ENCODE measurements at places on chromosomes 11 and 22.
A peak's percentile ranks its signal among the peaks of the same experiment; 100 is the strongest.

- no peak for DNase-seq
Measured at GRCh38 chr22:47540011-47540410, 777.6 kb downstream of the TBC1D22A start.

DNA sequence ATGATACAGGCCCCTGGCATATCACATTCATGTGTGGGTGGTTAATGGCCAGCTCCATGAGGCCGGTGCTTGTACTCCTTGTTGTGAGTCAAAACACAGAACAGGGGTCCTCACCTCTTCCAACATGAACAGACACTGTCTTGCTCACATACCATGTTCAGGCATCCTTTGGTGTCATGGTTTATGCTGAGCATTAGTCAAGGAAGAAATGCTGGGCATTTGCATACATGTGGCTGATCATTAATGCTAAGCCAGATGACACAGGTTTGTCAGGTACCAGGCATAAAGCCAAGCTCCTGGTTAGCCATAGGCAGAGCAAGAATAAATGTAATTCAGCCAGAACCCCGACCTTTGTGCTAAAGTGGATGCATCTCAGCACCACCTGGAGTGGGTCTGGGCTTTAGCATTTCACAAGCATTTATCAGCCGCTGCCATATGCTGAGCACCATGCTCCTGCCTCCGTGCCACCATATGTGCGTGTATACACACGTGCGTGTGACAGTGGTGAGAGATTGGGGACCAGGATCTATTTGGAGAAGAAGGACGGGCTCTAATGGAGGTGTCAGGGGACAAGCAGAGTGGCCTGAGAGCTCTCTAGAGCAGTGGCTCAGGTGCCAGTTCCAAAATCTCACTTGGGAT is 55.0 kb downstream of the MICAL2 start:
- DNase-seq: no peak

- DNase-seq: no peak
Measured at GRCh38 chr11:34975482-34975881, 59.1 kb downstream of the PDHX start.

- peak; percentile 11 for DNase-seq
Measured at GRCh38 chr22:46777609-46777970, 15.1 kb downstream of the TBC1D22A start.

GRCh38 chr11:86335131-86335767 is 33.2 kb downstream of the HIKESHI start:
- no peak for DNase-seq

GRCh38 chr11:93817426-93818348 is 32.7 kb downstream of the VSTM5 start:
- no peak for DNase-seq

DNA sequence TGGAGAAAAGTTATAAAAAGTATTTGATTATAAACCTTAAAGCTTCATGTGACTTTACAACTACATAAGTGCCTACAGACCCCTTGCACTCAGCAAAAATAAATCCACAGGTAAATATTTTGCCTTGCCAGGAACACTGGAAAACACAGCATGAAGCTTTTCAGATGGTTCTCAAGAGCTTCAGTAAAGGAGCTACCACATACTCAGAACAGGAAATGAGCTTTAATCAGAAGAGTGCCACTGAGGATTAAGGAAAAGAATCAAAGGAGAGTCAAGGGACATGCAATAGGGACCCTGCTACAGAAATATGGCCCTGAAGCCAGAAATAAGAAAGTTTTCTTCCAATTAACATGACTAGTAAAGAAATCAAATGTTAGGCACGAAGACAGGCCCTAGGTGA is 1.2 kb downstream of the CASP1 start:
- peak; percentile 24 for DNase-seq

DNA sequence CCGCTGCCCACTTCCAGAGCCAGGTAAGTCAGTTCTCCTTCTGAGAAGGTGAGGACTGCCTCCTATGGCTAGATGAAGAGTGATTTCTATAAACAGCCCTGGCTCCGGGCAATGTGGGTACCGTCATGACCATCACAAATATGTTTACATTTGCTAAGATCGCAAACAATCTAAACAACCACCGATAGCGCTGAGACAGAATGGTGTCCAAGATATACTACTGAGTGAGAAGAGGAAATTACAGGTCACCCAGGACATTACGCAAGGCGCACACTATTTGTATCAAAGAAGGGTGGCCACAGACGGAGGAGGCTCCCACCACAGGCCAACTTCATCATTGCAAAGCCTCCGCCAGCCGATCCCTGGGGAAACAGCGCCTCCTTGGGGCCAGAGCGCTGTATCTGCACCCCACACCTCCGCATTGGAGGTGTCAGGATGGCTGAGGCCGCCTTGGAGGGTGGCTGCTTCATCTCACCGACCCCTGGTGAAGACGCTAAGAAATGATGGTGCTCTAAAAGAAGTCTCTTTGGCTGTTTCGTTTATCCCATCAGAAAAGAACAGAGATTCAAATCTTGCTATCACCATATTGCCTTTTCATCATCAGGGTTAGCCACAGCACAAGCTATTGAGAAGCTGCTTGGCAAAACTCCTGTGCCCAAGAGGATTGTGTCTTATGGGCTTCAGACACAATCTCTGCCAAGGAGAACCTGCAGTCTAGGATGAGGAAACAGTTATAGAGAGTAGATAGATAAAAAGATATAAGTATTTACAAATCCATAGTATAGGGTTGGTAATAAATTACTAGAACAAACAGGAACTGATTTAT is 12.3 kb upstream of the ASRGL1 start:
- DNase-seq: peak; percentile 18

- no peak for DNase-seq
Measured at GRCh38 chr11:5937868-5938602, 4.0 kb upstream of the OR56A3 start.

Measured in NCI-H345 (cell line).